ENCODE measurements at places on chromosomes 11 and 22.

DNA sequence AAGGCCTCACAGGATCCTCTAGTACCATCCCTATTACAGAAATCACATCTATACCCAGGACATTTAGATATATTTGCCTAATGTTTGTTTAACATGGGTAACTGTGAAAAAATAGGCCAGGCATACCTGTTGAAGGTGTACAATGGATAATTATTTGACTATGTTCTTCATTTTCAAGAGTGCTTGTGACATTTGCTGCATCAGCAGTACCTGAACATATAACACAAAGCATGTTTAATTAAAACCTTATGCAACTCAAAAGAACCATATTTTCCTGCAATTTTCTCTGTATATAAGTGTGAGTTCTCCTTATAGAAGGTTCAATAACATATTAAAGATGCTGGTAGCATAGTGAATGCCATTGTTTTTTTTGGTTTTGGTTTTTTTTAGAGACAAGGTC lies 8.5 kb upstream of the CCDC34 start:
- no peak for DNase-seq

DNA sequence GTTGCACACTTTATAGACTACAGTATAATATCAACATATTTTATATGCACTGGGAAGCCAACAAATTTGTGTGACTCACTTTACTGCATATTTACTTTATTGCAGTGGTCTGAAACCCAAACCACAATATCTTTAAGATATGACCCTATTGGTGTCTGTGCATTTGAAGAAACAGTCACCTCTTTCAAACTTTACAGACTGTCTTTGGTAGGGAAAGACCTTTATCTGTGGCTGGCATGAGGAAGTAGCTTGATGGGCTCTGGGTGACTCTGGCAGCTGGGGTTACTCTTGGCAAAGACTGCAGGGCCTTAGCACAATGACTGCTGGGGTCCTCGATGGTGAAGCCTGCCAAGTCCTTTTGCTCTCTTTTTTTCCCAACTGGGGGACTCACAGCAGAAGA lies 21.3 kb upstream of the ABTB2 start:
- DNase-seq = no peak

GRCh38 chr11:130774703-130775102 lies 141.6 kb downstream of the SNX19 start:
- no peak for DNase-seq

DNA sequence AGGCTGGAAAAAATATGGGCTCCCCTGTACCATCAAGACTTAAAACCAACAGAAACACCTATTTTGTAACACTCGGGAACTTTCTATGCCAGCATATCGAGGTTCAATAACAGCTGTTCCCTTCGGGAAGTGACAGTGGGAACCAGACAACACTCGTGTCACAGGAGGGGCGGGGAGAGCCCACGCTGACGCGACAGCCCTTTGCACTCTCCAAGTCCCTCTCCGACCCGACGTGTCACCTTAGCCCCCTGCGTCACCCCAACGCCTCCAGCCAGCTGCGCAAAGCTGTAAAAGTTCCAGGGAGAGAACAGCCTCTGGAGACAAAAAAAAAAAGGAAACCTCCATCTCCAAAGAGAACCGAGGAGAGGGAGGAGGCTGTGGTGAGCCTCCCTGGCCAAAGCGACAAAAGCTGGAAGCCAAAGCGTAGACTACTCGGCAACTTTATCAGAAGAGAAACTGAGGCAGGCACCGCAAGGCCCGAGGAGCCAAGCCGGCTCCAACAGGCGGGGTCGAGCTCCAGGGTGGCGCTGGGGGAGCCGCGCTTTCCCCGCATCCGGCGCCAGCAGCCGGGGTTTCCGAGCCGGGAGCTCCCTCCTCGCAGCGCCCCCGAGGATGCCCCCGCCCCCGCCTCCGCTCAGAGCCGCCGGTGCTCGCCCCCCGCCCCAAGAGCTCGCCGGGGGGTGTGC lies 751 bp downstream of the ARFGAP3 start:
- DNase-seq = peak; percentile 51

GRCh38 chr11:115501502-115501892 lies 2.7 kb downstream of the CADM1 start:
- DNase-seq = no peak

DNA sequence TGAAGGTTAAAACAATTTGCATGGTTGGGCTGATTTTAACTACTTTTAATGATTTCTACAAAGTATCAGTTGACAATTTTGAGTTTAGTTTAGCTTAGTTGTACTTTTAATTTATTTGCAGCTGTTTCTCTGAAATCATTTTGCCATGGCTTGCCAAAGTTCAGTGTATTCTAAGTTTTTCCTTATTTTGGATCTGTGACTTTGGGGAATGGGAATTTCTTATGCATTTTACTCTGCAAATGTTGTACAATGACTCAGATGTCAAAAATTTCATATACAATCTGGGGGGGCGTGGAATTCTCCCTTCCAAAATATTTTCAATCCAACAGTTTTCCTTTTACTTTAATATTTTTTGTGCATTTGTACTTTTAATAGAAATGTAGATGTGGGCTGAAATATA lies 8.9 kb upstream of the DCHS1 start:
- DNase-seq = no peak

DNA sequence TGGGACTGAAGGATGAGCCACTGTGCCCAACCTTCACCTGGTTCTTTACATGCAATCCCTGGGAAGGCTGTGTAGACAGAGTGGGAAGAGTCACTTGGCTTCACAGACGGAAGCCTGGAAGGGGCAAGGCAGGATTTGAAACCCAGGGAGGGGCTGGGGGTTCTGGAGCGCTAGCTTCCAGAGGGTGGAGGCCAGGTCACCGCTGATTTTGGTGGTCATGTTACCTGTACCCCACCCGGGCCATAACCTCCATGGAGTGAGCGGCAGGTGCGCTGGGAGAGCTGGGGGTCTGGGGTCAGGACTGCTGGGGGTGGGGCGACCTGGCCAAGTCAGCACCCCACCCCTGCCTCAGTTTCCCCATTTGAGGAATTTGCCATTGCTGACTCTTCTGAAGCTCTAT lies 38.3 kb downstream of the PDGFB start:
- DNase-seq = no peak

GRCh38 chr11:120384476-120384875 lies 48.3 kb downstream of the ARHGEF12 start:
- no peak for DNase-seq

Measured in T-cell (primary cell).